ENCODE measurements at places on chromosomes 16 and 17. TPM values are rescaled to one million over a fixed set of nuclear protein-coding genes. Genes with fewer than 3 reads are reported as not detected.

Gene GFAP
- 2,649 TPM for polyA plus RNA-seq

Gene NRN1L
- polyA plus RNA-seq: 1.6 TPM

Gene CCDC57
- 50.8 TPM for polyA plus RNA-seq

Gene JPH3
- polyA plus RNA-seq: 79.1 TPM

Gene EFCAB5
- polyA plus RNA-seq: 2.5 TPM

Gene SLC16A6
- polyA plus RNA-seq: 2.3 TPM

Gene C16orf54
- polyA plus RNA-seq: 0.29 TPM

Gene HBA1
- polyA plus RNA-seq: 1,046 TPM

Gene C16orf86
- polyA plus RNA-seq: 4.2 TPM

Gene RABEP2
- polyA plus RNA-seq: 16.6 TPM

Gene CCL4L2
- polyA plus RNA-seq: 6.6 TPM

Gene MPP3
- 32.3 TPM for polyA plus RNA-seq

Gene BRIP1
- polyA plus RNA-seq: 3.4 TPM

Gene OR1A1
- not detected for polyA plus RNA-seq

Gene EXOC3L1
- 5.4 TPM for polyA plus RNA-seq

Gene SLC25A19
- 11.7 TPM for polyA plus RNA-seq

Gene CCL7
- polyA plus RNA-seq: not detected

Gene CDH15
- 1.8 TPM for polyA plus RNA-seq

Gene TEKT5
- 0.51 TPM for polyA plus RNA-seq

Gene CCP110
- 44.2 TPM for polyA plus RNA-seq

Gene KRTAP4-5
- polyA plus RNA-seq: not detected

Gene PHOSPHO1
- 3.5 TPM for polyA plus RNA-seq

Gene CMTM1
- 11.2 TPM for polyA plus RNA-seq

Gene SLC52A1
- 0.19 TPM for polyA plus RNA-seq

All from spinal cord (tissue), 10 donors.